ENCODE measurements at places on chromosomes 12 and 14.

DNA sequence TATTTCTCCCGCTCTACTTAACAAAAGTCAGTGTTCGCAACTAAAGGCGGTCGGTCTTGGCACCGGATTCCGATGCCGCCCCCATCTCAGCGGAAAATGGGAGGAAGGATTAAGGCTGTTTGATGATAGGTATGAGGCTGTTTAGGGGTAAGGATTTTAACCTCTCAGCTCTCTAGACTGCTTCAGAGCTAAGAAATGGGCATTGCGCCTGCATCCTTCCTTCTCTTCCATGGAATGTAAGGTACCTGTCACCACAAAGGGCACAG, 1.4 kb downstream of the COCH start:
- no peak for DNase-seq

- peak; percentile 93 for DNase-seq
Measured at GRCh38 chr12:95963096-95963495, 20.0 kb downstream of the AMDHD1 start.

DNA sequence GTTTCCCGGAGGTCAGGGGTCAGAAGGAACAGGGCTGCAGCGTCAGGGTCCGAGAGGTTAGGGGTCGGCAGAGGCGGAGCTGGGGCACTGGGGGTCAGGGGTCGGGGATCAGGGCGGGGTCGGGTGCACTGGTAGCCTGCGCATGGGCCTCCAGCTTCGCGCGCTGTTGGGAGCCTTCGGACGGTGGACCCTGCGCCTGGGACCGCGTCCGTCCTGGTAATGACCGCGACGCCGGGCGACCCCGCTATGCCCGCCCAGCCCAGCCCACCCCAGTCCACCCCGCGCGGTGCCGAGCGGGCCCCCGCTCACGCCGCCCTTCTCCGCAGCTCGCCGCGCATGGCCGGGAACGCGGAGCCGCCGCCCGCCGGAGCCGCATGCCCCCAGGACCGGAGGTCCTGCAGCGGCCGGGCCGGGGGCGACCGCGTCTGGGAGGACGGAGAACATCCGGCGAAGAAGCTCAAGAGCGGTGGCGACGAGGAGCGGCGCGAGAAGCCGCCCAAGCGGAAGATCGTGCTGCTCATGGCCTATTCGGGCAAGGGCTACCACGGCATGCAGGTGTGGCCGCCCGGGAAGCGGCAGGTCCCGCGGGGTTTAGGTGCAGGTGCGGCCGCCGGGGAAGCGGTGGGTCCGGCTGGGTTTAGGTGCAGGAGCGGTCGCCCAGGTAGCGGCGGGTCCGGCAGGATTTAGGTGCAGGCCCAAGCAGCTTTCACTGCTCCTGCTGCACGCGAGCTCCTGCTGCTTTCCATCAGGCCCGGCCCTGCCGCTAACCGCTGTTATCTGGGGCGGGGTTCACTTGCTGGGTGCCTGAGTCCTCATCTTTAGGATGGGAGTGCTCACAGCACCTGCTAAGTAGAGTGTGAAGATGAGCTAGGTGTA, 743 bp downstream of the PUS1 start:
- peak; percentile 72 for DNase-seq

DNA sequence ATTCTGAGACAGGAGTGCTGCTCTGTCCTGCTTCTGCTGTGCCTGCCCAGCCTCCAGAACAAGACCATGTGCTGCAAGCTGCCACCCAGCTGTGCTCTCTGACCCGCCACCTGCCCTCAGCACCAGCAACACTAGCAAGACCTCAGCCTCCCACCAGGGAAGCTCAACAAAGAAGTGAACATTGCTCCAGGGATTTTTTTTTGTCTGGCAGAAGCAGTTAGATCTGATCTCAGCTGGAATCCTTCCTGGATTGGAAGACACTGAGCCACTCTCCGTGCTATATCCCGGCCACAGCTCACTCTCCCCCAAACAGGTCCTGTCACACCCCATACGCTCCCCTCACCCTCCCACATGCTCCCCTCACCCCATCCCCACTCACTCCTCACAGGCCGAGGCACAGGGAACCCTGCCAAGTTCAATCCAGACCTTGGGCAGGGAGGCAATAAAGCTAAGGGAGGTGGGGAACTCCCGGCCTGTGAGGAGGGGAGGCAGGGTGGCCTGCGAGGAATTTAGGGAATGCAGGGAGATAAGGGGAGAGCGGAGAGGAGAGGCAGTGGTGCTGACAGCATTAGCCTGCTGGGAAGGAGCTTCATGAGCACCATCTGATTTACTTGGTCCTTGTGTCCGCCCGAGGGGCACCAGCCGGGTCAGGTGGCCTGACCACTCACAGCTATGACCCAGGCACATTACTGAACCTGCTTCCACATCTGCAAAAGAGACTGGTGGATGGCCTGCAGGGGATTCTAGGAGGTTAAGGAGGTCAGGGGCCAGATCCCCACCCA, 29.7 kb downstream of the CCDC85C start:
- DNase-seq = no peak

- no peak for DNase-seq
Measured at GRCh38 chr14:22397221-22397737, 191.7 kb downstream of the DAD1 start.

- no peak for DNase-seq
Measured at GRCh38 chr12:65955452-65955851, 131.2 kb downstream of the HMGA2 start.

- no peak for DNase-seq
Measured at GRCh38 chr14:70654632-70655031, 12.9 kb downstream of the TTC9 start.

DNA sequence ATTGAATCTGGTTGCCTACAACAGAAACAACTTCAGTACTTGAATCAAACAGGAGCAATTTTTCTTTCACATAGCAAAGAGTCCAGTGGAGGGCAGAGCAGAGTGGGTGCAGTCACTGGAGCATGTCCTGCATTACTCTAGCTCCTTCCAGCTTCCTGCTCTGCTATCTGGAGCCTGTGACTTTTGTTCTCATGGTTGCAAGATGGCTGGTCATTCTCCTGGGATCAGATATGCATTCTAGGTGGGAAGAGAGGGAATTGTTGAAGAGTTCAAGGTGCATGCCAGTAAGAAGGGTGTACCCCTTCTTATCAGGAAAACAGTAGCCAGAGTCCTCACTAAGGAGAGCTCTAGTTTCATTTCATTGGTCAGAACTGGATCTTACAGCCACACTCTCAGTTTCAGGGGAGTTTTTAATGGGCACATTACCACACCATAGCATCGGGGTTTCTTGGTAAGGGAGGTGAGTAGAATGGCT, 8.0 kb downstream of the IFT43 start:
- no peak for DNase-seq

GRCh38 chr12:5096241-5096924, 52.7 kb downstream of the KCNA5 start:
- no peak for DNase-seq

DNA sequence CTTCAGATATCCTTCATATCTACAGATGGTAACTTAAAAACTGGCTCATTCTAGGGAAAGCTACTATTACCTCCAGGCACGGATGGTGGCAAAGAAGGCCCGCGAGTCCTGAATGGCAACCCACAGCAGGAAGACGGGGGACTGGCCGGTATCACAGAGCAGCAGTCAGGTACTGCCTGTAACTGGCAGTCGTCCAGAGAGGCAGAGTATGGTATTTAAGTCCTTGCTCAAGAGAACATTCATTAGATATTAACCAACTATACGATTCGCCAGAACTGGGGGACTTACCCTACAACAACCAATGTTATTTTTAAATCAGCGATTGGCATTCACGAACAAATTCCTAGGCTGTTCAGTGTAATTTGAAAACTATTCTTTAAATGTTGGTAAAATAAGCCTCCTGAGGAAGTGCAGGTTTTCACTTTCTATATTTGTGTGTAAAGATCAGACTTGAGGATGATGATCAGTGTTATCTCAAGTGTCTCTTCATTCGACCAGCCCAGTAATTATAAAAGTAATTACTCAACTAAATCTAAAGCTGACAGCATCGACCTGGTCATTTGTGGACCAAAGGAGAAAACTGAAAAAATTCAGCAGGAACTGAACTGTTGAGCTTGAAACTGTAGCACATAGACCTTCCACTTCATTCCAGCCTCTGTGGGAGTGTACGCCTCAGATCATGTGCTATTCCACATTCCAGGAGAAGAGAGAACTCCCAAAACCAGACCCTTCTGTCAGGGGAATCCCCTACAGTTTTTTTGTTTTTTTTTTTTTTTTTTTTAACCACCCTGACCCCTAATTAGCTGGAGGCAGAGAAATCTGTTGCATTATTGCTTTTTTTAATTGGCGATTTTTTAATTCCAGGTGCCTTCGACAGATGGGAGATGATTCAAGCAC, 75.6 kb downstream of the ESR2 start:
- DNase-seq = no peak

- DNase-seq = no peak
Measured at GRCh38 chr12:27644158-27644845, 51.9 kb upstream of the REP15 start.

DNA sequence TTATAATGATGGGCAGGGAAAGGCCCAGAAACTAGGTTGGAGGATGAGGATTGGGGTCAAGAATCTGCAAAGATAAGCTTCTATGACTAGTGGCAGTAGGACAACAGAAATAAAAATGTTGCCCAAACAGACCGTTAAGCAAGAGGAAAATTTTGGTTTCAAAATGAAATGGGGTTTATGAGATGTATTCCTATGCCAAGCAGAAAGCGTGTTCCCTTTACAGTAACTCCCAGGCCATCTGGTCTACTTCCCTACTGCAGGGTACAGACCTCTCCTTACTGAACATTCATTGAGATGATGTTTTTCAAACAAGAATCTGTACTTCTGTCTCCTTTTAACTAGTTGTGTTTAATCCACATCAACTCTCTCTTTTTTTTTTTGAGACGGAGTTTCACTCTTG, 20.4 kb upstream of the TMEM229B start:
- no peak for DNase-seq

DNA sequence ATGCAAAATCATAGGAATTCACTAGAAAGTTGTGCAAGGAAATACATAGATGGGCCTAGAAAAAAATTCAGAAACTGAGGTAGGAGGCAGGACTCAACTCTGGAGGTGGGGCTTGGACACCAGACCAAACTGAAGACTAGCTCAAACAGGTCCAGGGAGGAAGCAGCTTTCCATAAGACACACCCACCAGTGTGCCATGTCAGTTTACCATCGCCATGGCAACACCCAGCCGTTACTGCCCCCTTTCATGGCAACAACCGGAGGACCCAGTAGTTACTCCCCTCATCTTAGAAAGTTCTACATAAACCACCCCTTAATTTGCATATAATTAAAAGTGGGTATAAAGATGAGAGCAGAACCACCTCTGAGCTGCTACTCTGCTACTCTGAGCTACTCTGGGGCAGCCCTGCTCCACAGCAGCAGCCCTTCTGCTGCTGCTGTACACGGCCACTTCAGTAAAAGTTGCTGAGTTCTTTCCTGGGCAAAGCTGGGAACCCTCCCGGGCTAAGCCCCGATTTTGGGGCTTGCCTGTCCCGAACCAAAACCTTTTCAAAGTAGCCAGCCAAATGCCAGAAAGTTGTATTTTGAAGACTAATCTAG, 30.8 kb upstream of the NINJ2 start:
- peak; percentile 35 for DNase-seq

DNA sequence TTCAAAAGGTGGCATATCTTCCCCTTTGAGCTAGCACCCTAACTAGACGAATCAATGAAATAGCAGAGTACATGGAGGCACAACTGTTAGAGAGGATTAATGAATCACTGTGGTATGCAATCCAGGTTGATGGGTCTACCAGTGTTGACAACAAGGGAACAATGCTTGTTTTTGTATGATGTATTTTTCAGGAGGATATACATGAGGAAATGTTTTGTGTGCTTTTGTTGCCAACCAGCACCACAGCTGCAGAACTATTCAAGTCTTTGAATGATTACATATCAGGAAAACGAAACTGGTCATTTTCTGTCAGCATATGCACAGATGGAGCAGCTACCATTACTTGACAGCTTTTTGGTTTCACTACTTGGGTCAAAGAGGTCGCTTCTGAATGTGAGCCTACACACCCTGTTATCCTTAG, 142.6 kb downstream of the GPHN start:
- DNase-seq = no peak

DNA sequence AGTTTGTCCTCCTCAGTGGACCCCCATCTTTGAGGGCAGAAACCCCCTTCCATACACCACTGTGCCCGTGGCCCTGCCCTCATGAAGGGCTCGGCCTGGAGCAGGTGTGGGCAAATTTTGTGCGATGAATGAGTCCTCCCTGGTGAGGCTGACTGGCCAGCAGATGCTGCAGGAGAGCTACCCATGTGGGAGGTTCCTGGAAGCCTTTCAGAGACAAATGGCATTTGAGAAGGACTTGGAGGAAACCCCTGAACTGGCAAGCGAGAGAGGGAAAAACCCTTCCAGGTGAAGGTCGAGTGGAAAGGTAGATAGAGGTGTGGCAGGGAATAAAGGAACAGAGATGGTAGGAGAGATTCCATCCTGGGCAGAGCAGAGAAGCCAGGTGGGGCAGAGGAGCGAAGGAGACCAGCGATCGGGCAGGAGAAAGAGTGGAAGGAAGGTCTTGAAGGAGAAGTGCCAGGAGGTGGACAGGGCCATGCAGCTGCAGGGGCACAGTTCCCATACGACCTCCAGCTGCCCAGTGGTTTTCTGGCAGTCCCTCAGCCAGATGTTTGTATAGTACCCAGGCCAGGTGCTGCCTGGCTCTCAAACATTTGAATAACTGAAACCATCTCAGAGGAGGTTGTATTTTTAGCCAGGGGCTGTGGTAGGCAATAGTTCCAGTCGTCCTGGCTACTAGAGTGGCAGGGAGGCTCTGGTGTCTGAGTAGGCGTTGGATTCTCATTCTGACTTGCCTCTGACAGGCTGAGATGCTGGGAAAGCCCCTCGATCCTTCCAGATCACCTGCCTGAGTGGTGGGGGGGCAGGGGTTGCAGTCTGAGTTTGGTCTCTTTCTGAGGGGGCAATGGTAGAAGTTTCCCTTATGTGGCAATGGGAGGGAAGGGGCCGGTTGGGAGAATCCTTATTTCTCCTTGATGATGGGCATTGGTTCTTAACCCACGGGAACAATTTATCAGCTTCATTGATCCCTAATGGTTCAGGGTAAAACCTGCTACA, 40.1 kb downstream of the FBXL14 start:
- DNase-seq = no peak

- no peak for DNase-seq
Measured at GRCh38 chr14:40282196-40282595, 850.0 kb upstream of the FBXO33 start.

DNA sequence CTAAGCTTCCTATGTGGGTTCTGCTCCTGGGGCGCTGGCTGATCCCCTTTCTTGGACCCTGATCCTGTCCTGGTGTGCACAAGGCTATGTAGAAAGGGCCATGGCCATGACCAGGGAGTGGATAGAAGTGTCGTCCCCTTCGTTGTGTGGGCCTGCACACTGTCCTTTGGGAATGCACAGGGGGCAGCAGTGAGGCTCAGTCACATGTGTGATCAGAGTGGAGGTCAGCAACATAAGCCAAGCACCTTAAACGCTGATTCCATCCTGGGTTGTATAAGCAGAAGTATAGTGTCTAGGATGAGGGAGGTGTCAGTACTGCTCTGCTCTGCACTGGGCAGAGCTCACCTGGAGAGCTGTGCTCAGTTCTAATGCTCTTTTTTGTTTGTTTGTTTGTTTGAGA, 48.4 kb downstream of the ESRRB start:
- DNase-seq = no peak

Measured in NB4 (cell line).